Sciatic nerve (tissue), 2 donors: ENCODE measurements at places on chromosomes 4 and X. TPM values are rescaled to one million over a fixed set of nuclear protein-coding genes. Genes with fewer than 3 reads are reported as not detected.

ADGRG2 gene
- total RNA-seq = 5.3 TPM

CYP2U1 gene
- total RNA-seq = 27.9 TPM

NOX1 gene
- not detected for total RNA-seq

ODAM gene
- not detected for total RNA-seq

RS1 gene
- not detected for total RNA-seq

ATP11C gene
- total RNA-seq = 26.2 TPM

GRCh38 chrX:11371106-11371505 is 77.9 kb downstream of the AMELX start:
- DNase-seq = no peak

DNA sequence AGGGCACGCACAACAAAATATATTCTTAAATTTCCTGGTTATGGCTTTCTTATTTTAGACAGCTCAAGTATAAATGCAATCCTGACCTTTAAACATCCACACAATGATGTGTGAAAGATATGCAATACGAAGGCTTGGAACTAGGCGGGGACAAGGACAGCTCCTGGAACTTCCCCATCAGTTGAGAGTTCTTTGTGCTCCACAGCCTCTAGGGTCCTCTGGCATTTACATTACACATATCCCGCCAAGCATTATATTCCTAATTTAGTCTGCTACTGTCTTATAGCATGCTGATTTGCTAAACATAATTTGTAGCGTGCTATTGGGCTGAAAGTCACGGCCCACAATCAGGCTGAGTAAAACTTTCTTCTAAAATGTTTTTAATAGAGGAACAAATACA is 74.4 kb downstream of the FTHL17 start:
- no peak for DNase-seq

- DNase-seq = no peak
Observed at GRCh38 chr4:18917689-18918088, 896.1 kb upstream of the LCORL start.

- peak; percentile 86 for DNase-seq
Observed at GRCh38 chrX:40651620-40652223, 4.4 kb upstream of the CXorf38 start.

GRCh38 chr4:40423735-40424134 is 88.6 kb downstream of the CHRNA9 start:
- DNase-seq = no peak

GRCh38 chrX:81021478-81021877 is 180.2 kb downstream of the HMGN5 start:
- no peak for DNase-seq

DNA sequence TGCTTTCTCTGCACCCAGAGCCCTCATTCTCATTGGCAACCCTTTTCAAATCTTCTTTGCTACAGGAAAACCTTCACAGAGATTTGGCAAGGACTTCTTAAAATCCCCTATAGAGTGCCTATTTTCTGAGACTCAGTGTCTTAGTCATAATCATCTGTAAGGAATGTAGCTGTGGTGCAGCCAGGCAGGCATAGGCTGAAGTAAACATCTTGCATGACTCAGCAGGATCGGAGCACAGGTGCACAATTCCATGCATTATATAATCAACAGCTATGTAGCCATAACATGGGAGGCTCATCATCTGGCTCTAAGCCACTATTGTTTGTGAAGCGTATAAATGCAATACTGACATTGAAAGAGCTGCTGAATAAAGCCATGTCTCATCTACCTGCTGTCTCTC is 368.8 kb downstream of the MAGEE1 start:
- DNase-seq = no peak

DNA sequence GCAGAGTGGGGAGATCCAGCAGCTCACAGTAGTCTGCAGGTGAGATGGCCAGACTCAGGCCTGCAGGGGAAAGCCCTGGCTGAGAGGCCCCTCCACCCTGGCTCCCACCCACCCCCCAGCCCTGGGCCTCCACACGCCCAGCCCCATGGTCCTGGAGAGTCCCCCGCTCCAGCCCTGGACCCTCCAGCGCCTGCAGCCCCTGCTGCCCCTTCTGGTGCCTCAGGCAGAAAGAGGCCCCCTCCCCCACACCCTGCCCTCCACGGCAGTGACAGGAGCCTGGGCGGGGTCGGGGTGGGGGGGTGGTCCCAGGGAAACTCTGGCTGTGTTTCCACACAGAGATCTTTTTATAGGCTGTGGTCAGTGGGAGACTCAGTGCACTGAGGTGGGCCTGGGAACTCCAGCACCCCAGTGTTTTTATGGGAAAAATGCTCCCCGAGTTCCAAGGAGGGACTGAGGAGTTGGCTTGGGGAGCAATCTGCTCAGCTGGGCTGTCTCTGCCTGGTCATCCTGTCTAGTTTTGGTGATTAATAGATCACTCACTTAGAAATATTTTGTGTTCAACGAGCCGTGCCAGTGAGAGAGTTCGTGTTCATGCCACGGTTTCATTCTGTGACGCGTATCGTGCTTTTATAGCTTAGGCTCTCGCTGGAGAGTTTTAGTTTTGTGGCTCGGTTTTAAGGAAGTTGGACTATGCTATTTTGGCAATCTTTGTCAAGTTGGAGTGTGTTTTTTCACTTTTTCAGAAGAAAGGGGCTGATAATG is 53.1 kb upstream of the HGFAC start:
- DNase-seq = no peak

GRCh38 chrX:47179221-47179927 is 14.3 kb upstream of the UBA1 start:
- no peak for DNase-seq
